IMR-90 (cell line): ENCODE measurements at places on chromosomes 13 and 19. TPM values are rescaled to one million over a fixed set of nuclear protein-coding genes. Genes with fewer than 3 reads are reported as not detected.
A peak's percentile ranks its signal among the peaks of the same experiment; 100 is the strongest.

CD22 gene
- total RNA-seq: 0.18 TPM in 1 of 2 replicates, not detected in the other

ZNF534 gene
- not detected in 2 replicates for total RNA-seq

LRRC25 gene
- not detected in 2 replicates for total RNA-seq

GJB6 gene
- total RNA-seq: not detected in 2 replicates

ZNF565 gene
- 6.4 and 7.5 TPM in 2 replicates for total RNA-seq

BSPH1 gene
- total RNA-seq: not detected in 2 replicates

IL11 gene
- total RNA-seq: 14.3 and 15.6 TPM in 2 replicates

PCDH9 gene
- total RNA-seq: 7.8 and 10.2 TPM in 2 replicates

VSTM1 gene
- not detected in 2 replicates for total RNA-seq

NCLN gene
- total RNA-seq: 32.8 and 35.6 TPM in 2 replicates

HPN gene
- not detected in 2 replicates for total RNA-seq

MISP gene
- not detected in 2 replicates for total RNA-seq

ANGPTL8 gene
- not detected in 2 replicates for total RNA-seq

EDDM13 gene
- total RNA-seq: not detected in 2 replicates

NCCRP1 gene
- not detected in 2 replicates for total RNA-seq

SCEL gene
- total RNA-seq: not detected in 2 replicates

- DNase-seq: no peak
These were observed 8.4 kb downstream of the MKNK2 start for GRCh38 chr19:2042485-2043250.

- no peak for DNase-seq
These were observed 22.9 kb downstream of the RAB20 start for GRCh38 chr13:110538632-110539031.

GRCh38 chr19:13398780-13399726 lies 107.2 kb downstream of the CACNA1A start:
- peak; percentile 93 for DNase-seq

DNA sequence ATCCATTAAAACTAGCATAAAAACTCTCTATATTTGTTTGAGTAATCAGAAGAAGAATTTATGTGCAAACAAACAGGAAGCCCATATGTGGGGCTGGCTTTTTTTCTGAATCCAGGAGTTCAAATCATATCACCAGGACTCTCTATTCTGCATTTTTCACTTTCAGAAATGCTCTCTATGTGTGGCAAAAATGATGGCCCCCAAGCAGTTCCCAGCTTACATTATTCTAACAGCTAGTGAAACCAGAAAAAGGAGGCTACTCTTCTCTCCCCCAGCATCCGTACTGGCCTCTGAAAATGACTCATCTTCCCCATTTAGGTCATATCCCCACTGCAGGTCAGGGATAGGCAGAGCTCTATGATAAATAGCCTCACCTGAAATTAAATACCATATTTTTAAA lies 20.4 kb downstream of the RBM26 start:
- no peak for DNase-seq

DNA sequence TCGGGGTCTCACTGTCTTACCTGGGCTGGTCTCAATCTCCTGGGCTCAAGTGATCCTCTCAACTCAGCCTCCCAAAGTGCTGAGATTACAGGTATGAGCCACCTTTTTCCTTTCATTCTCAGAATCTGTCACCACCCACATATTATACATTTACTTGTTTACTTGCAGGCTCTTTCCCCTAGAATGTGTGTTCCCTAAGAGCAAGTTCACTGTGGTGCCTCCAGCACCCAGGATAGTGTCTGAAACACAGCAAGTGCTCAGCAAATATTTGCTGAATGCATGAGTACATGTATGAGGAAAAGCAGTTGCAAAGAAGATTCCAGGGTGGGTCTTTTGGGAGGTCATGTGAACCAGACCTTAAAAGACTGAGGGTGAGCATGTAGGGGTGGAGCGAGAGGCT lies 96.8 kb downstream of the RGCC start:
- no peak for DNase-seq

GRCh38 chr13:113299951-113300350 lies 2.9 kb downstream of the LAMP1 start:
- no peak for DNase-seq

DNA sequence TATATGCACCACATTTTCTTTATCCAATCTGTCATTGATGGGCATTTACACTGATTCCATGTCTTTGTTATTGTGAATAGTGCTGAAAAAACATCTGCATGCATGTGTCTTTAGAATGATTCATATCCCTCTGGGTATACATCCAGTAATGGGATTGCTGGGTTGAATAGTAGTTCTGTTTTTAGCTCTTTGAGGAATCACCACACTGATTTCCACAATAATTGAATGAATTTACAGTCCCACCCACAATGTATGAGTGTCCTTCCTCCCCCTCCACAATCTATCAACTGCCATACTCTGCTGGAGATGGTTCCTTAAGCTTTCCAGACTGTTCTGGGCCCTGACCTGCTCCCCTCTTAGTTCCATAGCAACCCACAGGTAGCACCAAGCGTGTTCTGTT lies 667.0 kb downstream of the LIG4 start:
- peak; percentile 27 for DNase-seq

- peak; percentile 67 for DNase-seq
These were observed 15.0 kb upstream of the SLC35E1 start for GRCh38 chr19:16586991-16587832.

DNA sequence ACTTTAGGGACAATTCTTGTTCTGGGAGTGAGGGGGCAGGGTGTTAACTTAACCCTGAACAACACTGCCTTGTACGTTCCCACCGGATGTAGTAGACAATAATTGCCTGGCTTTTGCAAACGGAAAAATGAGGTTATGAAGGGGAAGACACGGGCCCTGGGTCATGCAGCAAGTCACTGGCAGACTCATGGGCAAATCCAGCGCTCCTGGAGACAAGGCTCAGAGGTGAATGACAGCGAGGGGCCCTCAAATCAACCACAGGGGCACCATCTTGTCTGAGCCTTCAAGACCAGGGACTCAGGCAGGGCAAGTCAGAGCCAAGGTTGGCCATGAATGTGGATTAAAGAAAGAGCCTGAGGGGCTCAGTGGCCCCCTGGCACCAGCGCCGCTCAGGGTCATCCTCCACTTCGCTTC lies 2.8 kb downstream of the RASA3 start:
- DNase-seq: no peak

- no peak for DNase-seq
These were observed 62.9 kb downstream of the TEX26 start for GRCh38 chr13:30995331-30995730.

DNA sequence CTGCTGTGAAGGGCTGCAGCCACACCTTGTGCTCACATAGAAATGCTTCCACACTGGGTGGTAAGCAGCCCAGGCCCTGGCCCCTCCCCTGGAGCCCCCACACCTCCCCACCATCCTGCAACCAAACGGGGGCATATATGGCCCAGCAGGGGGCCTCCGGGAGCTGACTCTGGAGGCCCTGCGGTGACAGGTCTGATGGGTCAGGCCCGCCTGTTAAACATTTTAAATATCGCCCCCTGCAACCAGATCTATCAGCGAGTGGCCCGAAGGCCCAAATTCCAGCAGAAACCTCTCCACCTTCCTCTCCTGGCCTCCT lies 48.0 kb upstream of the KATNAL1 start:
- DNase-seq: no peak

- DNase-seq: no peak
These were observed 56.8 kb downstream of the DNAJC15 start for GRCh38 chr13:43080199-43080598.

- no peak for DNase-seq
These were observed 163.4 kb downstream of the PCDH20 start for GRCh38 chr13:61252213-61252612.

GRCh38 chr19:27780367-27781075 lies 1432.4 kb downstream of the UQCRFS1 start:
- no peak for DNase-seq

GRCh38 chr13:64413529-64413928 lies 2816.6 kb downstream of the PCDH9 start:
- DNase-seq: no peak

DNA sequence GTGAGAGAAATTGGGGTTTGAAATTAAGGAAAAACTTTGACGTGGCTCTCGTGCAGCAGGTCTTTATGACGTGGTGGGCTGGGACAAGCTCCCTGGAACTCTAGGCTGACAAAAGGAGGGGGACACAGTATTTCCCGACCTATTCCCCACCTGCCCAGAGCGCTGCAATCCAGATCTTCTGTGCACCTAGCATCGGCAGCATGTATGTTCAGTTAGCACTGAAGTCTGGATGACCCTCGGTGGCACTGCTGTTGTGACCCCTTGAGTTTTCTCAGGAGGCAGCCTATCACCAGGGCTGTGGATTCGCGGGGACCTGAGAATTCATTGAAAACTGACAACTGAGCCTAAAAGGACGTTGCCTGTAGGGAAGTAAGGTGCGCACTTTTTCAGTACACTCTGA lies 9.1 kb upstream of the ZNF536 start:
- DNase-seq: no peak
